Heart left ventricle (tissue), 16 donors: ENCODE measurements at places on chromosomes 16 and 17. TPM values are rescaled to one million over a fixed set of nuclear protein-coding genes. Genes with fewer than 3 reads are reported as not detected.

DNA sequence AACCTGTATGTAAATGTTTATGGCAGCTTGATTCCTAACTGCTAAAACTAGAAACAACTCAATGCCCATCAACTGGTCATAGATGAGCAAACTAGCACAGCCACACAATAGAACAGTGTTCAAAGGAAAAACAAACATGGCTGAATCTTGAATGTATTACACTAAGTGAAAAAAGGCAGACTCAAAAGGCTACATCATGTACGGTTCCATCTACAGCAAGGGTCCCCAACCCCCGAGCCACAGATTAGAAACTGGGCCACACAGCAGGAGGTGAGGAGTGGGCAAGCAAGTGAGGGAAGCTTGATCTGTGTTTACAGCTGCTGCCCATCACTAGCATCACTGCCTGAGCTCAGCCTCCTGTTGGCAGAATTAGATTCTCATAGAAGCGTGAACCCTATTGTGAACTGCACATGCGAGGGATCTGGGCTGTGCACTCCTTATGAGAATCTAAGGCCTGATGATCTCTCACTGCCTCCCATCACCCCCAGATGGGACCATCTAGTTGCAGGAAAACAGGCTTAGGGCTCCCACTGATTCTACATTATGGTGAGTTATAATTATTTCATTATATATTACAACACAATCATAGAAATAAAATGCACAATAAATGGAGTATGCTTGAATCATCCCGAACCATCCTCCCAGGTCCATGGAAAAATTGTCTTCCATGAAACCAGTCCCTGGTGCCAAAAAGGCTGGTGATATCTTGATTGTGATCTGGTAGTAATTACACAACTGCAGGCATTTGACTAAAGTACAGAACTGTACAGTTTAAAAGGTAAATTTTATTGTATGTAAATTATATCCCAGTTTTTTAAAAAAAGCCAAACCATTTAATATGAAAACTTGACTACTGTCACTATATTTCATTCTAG lies 7.7 kb downstream of the CEP20 start:
- no peak overlapping the region for H3K27ac ChIP-seq
- H3K27me3 ChIP-seq = no peaks in the 10 kb centered on the region
- no peak for DNase-seq

GRCh38 chr17:10048629-10049350 lies 143.7 kb upstream of the RCVRN start:
- peak overlapping the region; percentile 76 for H3K27ac ChIP-seq
- H3K36me3 ChIP-seq = no peaks in the 10 kb centered on the region
- no peaks in the 10 kb centered on the region for H3K27me3 ChIP-seq

DNA sequence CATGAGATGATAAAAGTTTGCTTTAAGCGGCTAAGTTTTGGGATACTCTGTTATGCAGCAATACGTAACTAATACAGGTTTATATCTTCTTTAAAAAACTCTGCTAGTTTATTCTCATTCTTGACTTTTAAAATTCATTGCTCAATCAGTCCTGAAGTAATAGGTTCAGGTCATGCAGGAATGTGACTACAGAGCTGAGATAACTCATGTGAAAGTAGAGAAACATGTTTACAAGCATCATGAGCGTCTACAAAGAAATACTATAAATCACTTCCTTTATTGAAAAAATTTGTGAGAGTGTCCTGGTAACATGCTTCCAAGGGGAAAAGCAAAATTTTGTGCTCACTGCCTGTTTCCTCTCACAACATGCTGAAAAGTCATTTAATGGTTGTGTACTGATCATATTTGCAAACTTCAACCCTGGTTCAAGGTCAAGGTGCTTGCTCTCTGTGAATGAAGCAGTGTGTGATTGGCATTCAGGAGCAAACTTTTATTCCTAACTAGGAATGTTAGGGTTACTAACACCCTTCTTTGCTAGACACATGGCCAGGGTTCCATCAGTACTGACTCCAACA lies 12.5 kb upstream of the TMIGD1 start:
- peaks cover 32% of the 10 kb centered on the region for H3K4me1 ChIP-seq
- H3K4me3 ChIP-seq = no peak overlapping the region
- H3K27me3 ChIP-seq = no peaks in the 10 kb centered on the region
- no peak overlapping the region for H3K27ac ChIP-seq
- H3K36me3 ChIP-seq = no peaks in the 10 kb centered on the region
- DNase-seq = no peak

DNA sequence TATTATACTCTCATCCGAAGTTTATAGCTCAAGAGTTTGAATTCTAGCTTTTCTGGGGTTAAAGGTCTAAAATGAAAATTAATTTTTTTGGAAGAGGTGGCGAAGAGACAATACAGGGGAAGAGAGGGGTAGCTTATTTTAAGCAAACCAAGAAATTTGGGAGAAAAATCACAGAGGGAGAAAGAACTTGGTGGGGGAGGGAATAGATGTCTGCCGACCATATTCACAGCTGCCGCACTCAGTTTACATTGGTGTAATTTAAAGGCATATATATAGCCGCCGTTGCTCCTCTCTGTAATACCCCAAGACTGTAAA lies 6.5 kb upstream of the ZFHX3 start:
- H3K4me3 ChIP-seq = peak overlapping the region; percentile 84
- no peaks in the 10 kb centered on the region for H3K36me3 ChIP-seq
- DNase-seq = no peak
- peaks cover 27% of the 10 kb centered on the region for H3K4me1 ChIP-seq
- H3K27ac ChIP-seq = peak overlapping the region; percentile 98

Gene USB1
- polyA plus RNA-seq = 25.5 TPM
